H54 (cell line): ENCODE measurements at places on chromosomes 5 and 9.

- DNase-seq, result no peak
These were observed 71.4 kb downstream of the CARTPT start for GRCh38 chr5:71790433-71790832.

DNA sequence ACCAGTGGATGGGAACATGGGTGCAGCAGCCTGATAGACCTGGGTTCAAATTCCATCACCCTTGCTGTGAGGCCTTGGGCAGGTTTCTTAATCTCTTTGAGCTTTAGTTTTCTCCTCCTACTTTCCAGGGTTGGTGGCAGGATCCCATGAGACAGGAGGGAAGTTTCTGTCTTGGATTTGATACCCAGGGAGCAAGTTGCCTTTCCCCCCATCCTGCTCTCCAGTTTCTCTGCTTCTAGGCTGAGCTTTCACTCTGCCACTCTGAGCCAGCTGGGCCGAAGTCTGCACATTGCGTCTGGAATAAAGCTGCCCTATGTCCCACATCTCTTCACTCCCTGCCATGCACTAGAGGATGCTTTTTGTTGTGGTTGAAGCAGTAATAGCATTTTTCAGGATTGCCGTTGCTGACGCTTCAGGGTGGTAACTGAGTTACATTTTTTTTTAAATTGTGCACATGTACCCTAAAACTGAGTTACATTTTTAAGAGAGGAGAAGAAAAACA, 40.5 kb upstream of the ANGPTL2 start:
- no peak for DNase-seq

GRCh38 chr5:80986382-80986781, 26.2 kb downstream of the RASGRF2 start:
- no peak for DNase-seq

DNA sequence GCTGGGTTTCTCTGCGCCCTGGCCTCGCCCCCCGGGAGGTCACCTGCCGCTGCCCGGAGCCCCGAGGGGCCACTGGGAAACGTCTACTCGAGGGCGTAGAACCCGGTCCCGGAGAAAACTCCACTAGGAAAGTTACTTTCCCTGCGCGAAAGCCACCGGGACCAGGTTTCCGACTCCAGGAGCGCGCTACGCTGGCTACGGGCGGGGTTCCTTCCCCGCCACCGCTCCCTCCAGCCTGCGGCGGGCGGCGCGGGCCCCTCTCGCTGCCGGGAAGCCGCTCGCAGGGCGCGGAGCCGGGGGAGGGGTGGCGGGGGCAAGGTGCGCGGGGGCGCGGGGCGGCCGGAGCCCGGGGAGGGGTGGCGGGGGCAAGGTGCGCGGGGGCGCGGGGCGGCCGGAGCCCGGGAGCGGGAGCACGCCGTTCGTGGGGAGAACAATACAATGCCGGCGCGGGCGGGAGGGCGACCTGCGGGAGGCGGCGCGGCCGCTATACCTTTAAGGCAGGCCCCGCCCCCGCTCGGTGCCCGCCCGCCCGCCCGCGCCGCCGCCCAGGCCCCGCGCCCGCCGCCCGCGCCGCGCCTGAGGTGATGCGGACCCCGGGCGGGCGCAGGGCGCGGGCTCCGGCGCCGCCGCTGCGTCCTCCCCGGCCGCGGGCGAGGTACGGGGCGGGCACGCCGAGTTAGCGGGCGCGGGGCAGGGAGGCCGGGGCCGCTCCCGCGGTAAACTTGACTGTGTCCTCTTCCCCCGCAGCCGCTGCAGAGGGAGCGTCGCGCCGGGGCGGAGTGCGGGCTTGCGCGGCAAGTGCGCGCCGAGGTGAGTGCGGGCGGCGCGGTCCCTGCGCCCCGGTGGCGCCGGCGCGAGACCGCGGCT, 278.1 kb downstream of the AOPEP start:
- DNase-seq, result peak; percentile 70

GRCh38 chr5:52910071-52910470, 79.1 kb upstream of the ITGA2 start:
- DNase-seq, result no peak

GRCh38 chr5:71957292-71957898, 149.9 kb upstream of the MAP1B start:
- DNase-seq, result no peak

- no peak for DNase-seq
These were observed 599.6 kb upstream of the GRAMD2B start for GRCh38 chr5:125823572-125823971.

- no peak for DNase-seq
These were observed 54.9 kb upstream of the DAB2IP start for GRCh38 chr9:121596515-121596914.
